ENCODE measurements at places on chromosomes 13 and 19.

GRCh38 chr19:55386493-55386971 lies 800 bp downstream of the RPL28 start:
- DNase-seq = no peak

DNA sequence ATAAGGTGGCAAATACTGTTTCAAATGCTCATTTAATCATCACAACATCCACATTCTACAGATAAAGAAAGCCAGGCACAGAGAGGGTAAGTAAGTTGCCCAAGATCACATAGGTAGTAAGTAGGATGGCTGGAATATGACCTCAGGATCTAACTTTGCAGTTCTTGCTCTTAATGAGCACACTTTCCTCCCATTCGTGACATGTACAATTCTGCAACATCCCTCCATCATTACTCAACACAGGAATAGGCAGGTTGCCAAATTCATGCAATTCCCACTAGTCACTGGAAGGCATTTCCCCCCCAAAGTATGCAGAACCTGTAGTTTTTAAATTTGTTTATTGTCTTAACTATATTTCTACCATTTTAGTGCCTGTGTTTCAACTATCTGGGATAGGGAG lies 109.2 kb downstream of the OLFM4 start:
- DNase-seq = no peak

- DNase-seq = no peak
These were observed 418.0 kb downstream of the ZNF536 start for GRCh38 chr19:30790056-30790680.

DNA sequence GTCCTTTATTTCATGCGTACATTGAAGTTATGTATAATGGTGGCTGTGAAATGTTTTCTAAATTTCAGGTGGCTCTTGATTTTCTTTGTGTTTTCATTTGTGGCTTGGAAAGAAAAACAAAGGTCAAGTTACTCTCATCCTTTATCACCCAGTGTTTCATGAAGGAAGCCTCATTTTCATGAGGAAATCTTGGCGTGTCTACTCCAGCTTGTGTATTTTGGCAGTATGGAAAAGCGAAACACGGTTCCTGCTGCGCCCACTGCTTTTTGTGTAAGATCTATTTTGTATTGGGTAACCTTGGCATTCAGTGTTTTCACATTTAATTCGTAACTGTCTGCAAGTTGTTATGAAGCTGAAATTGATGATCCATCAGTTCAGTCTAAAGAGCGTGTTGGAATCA lies 147.0 kb upstream of the RNF113B start:
- no peak for DNase-seq

- DNase-seq = no peak
These were observed 1109.1 kb upstream of the MIR17HG start for GRCh38 chr13:90238413-90238812.

- DNase-seq = no peak
These were observed 94.7 kb downstream of the MIPEP start for GRCh38 chr13:23794267-23795161.

DNA sequence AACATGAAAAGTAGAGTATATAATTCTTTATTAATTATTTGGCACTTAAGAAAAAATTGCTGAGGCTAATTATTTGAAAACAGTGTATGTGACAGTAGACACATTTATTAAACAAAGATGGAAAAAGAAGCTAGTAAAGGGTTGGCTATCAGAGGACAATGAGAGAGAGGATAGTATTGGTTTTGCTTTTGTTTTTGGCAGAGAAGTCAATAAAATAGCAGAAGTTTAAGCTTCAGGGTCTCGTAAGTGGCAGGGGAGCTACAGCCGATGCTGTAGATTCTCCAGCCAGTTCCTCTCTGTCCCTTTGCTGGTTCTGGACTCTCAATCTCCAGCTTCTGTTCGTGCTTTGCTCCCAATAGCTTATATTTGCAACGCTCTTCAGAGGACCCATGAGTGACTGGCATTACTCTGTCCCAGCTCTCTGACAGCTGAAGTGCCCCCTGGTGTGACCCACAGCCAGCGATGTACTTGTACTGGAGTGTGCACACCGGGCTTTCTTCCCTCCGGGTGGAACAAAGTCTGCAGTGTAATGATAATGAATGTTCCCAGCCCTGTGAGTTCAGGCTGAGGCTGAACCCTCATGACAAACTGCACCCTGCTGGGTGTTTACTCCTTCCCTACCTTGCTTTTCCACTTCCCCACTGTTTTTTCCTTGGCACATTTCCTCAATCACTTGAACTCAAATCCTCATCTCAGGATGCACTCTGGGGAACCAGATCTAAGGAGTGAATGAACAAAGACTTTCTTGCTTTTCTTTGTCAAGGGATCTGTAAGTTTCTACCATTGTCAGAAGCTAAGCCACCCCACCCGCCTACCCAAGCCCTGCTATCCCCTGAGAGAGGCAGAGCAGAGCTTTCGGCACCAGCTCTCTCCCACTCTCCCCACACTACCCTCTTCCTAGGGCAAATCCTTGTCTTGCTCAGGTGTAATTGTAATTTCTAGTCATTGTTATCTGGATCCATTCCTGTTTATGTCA lies 254.8 kb downstream of the LHFPL6 start:
- DNase-seq = no peak

GRCh38 chr13:76131551-76131950 lies 495.4 kb downstream of the LMO7 start:
- DNase-seq = no peak

- DNase-seq = peak; percentile 62
These were observed 1.4 kb downstream of the CIC start for GRCh38 chr19:42270346-42271044.

GRCh38 chr13:61253105-61253877 lies 162.4 kb downstream of the PCDH20 start:
- DNase-seq = no peak

DNA sequence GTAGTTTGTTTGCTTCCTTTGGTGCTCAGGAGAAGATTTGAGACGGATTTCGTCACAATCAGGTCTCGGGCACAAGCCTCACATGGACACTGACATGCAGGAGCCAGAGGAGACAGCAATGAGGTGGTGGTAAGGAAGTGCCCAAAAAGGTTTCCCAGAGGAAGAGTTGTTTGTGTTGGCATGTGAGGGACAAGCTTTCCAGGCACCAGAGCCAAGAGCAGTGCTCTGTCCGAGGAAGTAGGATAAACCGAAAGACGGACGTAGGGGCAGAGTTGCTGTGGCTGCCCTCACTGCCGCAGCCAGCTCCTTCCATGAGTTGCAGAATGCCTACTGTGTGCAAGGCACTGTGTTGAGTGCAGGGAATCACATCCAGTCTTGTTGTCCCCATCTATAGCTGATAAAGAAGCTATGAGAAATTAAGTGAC lies 27.7 kb downstream of the SAE1 start:
- no peak for DNase-seq

GRCh38 chr13:40130871-40131636 lies 475.6 kb downstream of the COG6 start:
- DNase-seq = no peak

DNA sequence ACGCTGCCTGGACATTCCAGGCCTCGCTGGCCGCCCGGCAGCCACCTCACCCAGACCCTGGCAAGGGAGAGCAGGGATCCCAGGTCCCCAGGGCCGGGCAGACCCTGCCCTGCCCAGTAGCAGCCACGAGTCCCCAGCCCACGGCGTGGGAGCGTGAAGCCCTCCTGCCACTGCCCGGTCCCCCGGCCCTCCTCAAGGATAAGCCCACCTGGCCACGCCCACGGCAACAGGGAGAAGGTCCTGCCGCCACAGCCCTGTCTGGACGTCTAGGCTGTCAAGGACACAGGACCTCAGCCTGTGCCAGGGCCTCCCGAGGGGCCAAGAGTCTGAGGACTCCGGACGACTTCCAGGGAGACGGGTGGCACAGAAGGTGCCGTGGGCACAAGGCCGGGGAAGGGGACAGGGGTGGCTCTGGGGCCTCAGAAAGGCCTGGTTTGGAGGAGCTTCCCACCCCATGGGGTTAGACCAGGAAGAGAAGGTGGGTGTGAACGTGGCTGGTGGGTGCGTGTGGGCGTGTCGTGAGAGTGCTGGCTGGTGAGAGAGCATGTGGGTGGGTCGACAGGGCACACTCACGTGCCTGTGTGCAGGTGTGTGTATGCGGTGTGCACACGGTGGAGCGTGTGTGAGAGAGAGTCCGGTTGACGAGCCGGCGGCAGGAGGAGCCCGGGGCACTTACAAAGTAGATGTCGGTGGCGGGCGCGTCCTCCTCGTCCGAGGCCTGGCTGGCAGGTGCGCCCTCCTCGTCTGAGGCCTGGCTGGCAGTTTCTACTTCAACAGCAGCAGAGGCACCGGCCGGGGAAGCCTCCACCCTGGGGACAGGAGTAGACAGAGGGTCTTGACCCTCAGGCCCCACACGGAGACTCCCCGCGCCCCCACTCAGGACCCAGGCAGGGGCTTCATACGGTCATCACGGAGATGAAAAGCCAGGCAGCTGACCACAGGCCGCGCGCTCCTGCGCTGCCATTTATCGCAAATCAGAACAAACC lies 11.9 kb upstream of the CACTIN start:
- DNase-seq = no peak

GRCh38 chr13:111949311-111949710 lies 117.6 kb upstream of the SOX1 start:
- DNase-seq = no peak

DNA sequence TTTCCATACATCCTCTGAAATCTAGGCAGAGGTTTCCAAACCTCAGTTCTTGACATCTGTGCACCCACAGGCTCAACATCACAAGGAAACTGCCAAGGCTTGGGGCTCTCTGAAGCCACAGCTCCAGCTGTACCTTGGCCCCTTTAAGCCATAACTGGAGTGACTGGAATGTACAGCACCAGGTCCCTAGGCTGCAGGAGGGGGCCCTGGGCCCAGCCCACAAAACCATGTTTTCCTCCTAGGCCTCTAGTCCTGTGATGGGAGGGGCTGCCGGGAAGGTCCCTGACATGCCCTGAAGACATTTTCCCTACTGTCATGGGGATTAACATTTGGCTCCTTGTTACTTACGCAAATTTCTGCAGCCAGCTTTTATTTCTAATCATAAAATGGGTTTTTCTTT lies 1093.0 kb upstream of the PCDH9 start:
- no peak for DNase-seq

DNA sequence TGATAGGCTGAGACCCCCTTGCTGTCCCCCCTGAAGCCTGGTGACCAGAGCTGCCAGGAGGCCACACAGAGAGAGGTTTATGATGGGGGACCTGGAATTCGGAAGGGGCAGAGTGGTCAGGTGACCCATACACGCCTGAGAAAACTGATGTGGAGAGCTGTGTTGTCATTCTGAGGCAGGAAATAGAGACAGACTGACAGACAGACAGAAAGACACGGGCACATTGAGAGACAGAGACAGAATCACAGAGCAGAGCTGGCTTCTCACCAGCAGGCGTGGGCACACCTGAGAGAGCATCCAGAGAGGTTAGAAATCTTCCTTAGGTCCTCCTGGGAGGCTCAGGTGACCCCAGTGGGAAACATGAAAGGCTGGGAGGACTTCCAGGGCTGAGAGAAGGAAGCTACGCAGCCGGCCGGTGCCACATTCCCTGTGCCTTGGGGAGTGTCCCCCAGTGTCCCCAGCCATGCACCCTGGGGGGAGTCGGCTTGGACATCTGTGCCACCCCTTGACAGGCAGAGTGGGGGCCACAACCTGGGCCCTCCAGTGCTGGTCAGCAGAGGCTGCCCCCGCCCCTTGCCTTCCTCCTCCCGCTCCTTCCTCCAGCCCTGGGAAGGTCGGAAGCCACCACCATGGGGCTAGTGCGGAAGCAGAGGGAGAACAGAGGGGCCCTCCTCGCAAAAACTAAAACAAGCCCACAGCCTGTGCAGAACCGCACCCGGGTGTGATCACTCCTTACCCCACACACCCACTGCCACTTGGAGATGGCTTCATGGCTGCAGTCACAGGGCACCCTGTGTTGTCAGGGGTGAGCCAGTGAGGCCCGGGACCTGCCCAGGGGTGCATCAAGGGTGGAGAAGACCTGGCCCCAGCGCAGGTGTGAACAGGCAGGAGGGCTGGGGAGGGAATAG lies 2.2 kb downstream of the FFAR1 start:
- DNase-seq = no peak

DNA sequence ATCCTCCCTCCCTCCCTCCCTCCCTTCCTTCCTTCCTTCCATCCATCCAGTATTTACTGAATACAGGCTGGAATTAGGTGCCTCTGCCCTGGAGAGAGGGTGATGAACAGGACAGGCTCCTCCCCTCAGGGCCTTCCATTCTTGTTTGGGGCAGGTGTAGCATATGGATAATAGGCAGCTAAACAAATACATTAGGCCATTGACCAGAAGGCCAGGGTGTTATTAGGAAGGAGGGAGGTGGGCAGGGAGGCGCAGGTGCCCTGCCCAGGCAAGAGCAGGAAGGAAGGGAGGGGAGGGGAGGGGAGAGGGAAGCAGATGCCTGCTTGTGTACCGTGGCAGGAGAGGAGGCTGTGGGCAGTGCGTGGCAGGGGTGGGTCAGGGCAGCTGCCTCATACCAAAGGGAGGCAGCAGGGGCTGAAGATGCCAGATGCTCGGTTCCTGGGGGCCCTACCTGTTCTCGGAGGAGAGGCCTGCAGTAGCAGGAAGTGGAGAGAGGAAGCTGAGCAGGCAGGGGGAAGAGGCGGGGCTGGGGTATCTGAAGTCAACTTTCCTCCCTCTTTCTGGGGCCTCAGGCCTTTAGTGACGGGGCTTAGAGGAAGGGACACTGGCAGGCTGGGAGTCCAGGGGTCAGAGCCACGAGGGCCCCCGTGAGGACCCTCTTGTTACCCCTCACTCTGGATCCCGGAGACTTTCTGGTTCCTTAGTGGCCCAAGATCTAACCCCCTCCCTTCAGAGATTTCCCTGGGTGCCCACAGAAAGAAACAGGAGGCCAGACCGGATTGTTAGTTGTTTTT lies at the start of gene RINL:
TSS of gene RINL (minus strand) at position 495 of the 794 bp plus-strand sequence. CDS start 1,533 bp downstream, outside the sequence.
- DNase-seq = peak; percentile 37

DNA sequence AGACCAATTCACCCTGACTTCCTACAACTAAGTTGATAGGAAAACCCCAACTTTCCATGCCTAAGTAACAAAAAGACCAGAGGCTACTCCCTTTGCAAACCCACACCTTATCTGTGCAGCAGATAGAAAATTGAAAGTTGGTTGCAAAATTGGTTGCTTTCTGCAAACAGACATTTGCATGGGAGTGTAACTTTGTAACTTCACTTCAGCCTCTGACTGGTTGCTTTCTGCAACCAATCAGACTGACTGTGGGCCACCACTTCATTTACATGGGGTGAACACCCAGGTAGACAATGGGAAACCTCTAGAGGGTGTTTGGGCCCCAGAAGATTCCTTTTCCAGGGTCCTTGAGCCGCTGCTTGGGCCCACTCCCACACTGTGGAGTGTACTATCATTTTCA lies 9.8 kb downstream of the TEX30 start:
- DNase-seq = no peak

DNA sequence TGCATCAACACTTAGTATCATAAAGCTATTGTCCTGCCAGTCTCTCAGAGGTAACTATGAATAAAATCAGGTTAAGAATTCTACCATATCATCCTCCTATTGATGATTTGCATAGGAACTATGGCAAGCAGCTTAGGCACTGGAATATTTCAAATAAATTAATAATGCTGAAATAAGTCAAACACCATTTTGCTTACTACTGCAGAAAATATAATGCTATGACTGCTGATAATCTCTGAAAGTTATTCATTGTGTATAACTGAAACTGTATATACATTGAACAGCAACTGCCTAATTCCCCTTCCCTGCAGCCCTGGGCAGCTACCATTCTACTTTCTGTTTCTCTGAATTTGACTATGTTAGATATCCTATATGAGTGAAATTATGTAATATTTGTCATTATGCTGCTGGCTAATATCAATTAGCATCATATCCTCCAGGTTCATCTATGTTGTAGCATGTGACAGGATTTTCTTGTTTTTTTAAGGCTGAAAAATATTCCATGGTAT lies 318.8 kb upstream of the SGCG start:
- no peak for DNase-seq

Measured in stimulated activated CD4-positive, alpha-beta T cell treated with anti-CD3 and anti-CD28 coated beads, TNF-alpha, amount 100 ng/mL, for 48 hours (primary cell).